SW 1271 (cell line): ENCODE measurements at places on chromosomes 2 and 18.

DNA sequence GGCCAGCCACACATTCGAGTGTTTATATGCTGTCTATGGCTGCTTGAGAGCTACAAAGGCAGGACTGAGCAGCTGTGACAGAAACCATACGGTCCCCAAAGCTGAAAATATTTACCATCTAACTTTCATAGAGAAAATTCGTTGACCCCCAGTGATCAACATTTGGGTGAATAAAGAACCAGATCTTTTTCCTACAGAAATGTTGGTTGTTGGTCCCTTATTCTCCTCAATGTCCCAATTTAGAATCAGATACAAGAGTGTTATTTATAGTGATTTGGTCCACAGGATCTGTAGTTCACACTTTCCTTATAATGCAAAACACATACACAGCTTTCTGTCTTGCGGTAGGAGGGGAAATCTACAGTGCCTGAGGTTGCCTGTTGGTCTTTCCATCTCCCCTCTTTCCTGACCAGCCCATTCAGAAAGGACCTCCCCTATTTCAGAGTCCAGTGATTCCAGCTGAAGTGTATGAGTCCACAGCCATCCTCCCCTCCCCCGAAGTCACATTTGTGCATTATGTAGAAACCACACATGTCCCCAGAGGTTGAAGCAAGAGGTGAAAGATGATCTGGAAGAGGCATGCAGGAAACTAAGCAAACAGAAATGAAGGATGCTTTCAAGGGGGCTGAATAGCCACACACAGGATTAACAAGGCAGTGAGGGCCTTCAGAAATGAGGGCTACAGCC is 61.9 kb downstream of the SPRED2 start:
- no peak for DNase-seq

DNA sequence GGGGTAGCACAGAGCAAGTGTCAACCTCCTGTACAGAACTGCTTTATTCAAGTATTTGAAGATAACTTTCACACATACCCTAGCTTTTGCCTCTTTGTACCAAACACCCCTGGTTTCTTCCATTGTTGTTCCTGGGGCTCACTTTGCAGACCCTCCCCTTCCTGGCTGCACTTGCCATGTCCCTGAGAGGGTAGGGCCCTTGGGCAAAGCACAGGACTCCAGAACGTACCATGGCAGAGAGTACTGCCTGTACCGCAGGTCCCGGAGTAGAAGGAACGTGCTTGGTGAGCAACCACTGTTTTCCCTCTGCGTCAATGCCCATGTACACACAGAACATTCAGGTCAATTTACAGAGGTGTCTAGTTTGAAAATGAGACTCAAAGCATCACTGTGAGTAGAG is 290.4 kb downstream of the EN1 start:
- no peak for DNase-seq

DNA sequence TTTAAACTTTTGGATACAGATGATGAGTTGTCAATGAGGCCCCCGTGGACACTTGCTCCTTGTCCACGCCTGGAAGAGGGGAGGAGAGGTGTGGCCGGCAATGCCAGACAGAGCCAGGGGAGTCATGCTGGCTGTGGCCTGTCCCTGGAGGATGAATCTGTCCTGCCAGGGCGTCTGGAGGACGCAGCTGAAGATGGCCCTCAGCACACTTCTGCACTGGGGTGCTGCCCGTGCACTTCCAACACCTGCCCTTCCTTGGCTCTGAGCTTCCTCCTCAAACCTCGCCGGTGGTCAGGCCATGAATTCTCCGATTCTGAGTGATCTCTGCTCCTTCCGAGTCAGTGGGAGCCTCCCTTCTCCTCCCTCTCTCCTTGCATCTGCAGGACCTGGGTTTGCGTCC is 56.4 kb downstream of the KCNF1 start:
- no peak for DNase-seq

DNA sequence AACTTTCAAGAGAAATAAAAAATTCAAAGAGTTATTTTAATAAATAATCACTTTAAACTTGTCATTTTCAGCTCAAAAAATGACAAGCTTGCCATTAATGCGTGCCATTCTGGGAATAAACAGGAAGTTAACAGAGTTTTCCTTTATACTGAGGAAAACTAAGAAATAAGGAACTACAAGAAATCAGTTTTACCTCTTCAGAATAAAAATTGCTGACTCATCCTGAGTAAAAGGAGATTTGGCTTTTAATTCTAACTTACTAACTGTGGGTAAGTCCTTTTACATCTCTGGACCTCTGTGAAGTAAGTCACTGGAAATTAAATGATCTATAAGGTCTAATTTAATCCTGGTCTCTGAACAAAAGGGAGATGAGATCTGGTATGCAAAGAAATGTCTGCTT is 16.1 kb downstream of the CEBPZ start:
- DNase-seq = no peak

- no peak for DNase-seq
Observed at GRCh38 chr2:106734165-106734564, 151.8 kb downstream of the ST6GAL2 start.

- DNase-seq = no peak
Observed at GRCh38 chr2:227724394-227725039, at the start of gene SCYGR6. TSS of gene SCYGR6 (minus strand) at chr2:227724757. CDS start at chr2:227724757, 0 bp downstream.

- peak; percentile 21 for DNase-seq
Observed at GRCh38 chr2:127051116-127052056, 55.6 kb downstream of the BIN1 start.

- DNase-seq = no peak
Observed at GRCh38 chr2:191351921-191352320, 106.7 kb downstream of the MYO1B start.

DNA sequence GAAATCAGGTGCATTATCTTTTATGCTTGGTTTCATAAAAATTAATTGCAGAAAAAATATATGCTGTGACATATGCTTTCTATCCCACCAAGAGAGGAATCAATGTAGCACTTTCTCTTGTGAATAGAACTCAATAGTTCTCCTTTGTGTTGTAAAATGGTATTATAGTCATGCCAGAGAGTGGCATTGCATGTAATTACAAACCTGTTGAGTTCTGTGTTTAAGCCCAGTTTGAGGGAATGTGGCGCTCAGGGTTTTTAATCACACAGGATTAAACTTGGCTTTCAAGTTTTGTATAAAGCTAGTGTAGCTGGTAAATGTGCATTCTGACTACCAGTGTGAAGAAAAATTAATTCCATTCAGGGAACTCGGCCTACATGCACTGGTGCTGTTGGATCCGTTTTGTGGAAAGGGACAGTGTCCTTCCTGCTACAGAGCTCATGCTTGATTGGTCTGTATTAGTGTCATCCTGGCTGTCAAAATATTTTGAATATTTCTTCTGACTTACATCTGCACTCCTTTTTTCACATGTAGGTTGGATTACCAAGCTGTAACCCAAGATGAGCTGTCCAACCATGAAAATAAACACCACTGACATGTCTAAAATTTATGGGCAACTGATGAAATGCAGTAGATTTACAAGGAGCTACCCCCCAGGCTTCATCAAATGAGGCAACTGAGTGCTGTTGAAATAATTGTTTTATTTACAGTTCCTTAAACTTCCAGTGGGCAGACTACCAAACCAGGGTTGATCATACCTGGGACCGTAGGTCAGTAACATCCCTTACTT is 80.3 kb downstream of the SLC4A3 start:
- no peak for DNase-seq

- DNase-seq = no peak
Observed at GRCh38 chr2:4942441-4942840, 749.7 kb upstream of the SOX11 start.

DNA sequence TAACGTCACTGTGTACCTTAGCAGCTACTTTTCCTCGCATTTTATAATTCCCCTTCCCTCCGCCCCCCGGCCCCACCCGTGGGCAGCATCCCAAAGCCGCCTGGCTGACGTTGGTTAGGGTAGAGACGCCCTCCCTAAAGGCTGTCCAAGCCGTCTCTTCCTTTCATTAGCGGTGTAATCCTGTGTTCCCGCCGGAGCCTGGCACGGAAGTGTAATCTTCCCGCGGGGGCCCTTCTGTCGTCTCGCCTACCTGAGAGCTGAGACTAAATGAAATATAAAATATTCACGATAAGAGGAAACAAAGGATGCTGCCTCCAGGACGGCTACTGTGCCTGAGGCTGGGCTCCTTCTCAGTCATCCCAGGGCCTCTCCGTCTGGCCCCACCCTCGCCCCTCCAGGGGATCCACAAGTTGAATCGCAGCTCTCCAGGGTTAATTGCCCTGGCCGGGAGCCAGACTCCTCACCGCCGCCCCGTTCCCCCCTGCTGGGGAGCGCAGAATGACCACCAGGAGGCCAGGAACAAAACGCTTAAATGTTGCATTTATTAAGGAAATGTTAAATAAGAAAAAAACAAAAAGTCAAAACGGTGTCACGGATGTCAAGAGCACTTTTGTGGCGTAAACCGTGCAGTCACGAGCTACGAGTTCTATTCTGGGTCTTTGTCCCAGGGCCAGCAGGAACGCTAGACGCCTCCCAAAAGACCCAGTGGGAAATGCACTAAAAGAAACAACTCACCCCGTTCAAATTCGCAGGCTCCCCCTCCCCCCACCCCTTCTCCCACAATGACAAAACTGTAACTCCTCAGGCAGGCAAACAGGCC is 1.5 kb downstream of the RPRM start:
- DNase-seq = no peak

DNA sequence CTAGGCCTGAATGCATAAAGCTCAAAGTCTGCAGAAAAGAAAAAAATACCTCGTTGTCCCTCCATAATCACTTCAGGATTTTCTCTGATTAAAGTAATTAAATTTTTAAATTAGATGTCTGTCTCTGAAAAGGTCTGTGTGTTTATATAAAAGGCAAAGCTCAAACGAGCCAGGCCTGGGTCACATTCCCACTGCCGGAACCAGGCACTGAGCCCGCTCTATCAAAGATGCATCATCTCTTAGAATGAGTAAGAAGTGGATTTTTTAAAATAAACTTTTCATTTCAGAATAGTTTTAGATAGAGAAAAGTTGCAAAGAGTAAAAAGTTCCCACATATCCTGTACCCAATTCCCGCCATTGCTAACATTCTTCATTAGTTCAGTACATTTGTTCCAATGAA is 202.1 kb upstream of the KYNU start:
- no peak for DNase-seq

- no peak for DNase-seq
Observed at GRCh38 chr2:227796045-227796711, 17.5 kb upstream of the CCL20 start.

- no peak for DNase-seq
Observed at GRCh38 chr2:230412371-230412711, 3.7 kb upstream of the SP100 start.

DNA sequence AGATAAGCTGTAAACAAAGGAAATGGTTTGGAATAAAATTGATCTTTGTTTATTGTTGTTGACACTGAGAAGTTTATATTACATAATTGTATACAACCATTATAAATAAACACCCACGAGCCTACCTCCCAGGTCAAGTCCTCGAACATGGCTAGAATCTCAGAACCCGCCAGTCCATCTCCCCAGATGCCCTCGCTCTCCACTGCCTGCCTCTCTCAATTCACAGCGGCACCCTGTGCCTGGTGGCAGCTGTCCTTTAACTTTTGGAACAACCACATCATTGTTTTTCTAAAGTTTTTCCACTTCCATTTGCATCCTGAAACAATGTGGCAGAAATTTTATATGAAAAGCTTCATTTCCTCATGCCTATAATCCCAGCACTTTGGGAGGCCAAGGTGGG is 52.2 kb upstream of the OTOS start:
- no peak for DNase-seq

- DNase-seq = no peak
Observed at GRCh38 chr2:14303366-14304115, 329.0 kb upstream of the LRATD1 start.

- DNase-seq = no peak
Observed at GRCh38 chr2:174058026-174058425, 92.9 kb upstream of the SP3 start.

- no peak for DNase-seq
Observed at GRCh38 chr2:218282173-218282991, 9.9 kb downstream of the TMBIM1 start.

GRCh38 chr2:17578466-17578928 is 38.0 kb downstream of the VSNL1 start:
- DNase-seq = no peak

DNA sequence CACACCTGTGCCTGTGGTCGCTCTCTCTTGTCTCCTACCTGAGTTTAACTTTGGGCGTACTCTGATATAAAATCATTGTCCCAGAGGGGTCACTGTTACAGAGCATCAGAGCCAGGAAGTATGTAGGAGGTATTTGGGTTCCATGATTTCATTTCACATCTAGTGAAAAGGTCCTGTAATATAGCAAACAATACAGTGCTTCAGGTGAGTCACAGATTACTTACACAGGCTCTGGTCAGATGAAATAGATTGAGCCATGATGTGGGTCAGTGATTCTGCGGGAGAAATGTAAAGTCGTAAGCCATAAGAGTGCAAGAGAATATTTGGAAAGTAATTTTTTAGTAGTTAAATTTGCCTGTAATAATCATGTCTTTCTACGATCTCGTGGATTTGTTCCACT is 70.2 kb downstream of the SOCS6 start:
- DNase-seq = no peak

GRCh38 chr2:84906108-84906899 is 848 bp downstream of the TMSB10 start:
- DNase-seq = no peak

DNA sequence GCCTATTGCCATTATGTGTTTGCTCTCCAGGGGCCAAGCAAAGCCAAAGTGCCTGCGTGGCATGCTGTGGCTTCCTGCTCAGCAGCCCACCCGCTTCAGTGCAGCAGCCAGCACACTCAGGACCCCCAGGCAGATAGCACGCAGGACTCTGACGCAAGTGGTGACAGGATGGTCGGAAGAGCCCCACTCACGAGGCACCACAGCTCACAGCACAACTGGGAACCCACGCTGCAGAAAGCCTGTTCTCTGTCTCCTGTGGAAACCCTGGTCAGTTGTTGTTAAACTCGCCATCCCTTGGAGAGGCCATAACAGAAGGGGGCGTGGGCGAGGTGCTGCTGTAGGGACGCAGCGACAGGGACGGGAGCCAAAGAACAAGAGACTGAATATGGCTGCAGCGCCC is 76.4 kb downstream of the HDAC4 start:
- no peak for DNase-seq

- no peak for DNase-seq
Observed at GRCh38 chr2:3242747-3243369, 134.8 kb downstream of the EIPR1 start.

DNA sequence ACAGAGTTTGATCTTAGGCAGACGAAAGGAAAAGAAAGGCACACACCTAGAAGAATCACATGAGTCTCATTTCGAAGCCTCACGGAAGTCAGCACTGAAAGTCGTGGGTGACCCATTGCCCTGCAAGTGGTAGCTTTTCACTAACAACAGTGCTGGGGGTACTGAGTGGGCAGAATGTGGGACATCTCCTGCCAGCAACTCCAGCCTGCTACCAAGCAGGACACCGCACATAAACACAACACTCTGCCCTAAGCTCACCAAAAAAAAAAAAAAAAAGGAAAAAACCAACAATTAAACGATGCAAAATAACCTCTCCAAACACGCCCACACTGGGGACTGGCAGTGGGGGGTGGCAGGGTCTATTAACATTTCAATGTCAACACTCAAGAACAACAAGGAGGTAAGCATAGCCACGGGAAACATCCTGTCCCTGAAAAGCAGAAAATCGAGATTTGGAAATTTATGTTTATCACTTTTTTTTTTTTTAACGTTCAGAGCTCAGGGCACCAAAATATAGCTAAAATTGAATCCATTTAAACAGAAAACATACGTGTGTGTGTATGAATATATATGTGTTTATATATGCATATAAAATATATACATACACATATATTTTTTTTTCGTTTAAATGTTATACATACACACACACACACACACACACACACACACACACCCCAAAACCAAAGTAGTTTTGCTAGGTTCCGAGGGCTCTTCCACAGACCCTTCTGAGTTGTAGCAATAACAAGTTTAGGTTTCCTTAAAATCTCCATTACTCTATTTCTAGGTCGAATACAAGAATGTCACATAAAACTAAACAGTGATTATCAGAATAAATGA is 2.2 kb downstream of the INO80D start:
- no peak for DNase-seq
